ENCODE measurements at places on chromosomes 6 and 20.

DNA sequence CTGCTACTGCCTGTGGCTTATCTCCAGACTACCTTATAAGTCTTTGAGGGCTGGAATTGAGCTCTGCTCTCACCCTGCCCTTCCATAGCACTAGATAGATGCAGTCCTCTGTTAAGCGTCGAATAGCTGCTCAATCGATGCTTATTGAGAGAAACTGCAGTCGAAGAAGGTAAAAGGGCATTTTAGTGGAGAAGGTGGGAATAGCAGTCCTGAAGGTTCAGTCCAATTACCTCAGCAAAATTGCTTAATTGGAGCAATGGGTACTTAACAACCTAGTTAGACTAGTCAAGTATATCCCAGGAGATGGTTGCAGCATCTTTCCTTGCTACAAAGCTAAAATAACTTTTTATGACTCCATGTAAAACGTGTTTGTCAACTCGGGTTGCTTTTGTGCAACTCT lies 66.8 kb upstream of the NT5E start:
- no peak for DNase-seq

DNA sequence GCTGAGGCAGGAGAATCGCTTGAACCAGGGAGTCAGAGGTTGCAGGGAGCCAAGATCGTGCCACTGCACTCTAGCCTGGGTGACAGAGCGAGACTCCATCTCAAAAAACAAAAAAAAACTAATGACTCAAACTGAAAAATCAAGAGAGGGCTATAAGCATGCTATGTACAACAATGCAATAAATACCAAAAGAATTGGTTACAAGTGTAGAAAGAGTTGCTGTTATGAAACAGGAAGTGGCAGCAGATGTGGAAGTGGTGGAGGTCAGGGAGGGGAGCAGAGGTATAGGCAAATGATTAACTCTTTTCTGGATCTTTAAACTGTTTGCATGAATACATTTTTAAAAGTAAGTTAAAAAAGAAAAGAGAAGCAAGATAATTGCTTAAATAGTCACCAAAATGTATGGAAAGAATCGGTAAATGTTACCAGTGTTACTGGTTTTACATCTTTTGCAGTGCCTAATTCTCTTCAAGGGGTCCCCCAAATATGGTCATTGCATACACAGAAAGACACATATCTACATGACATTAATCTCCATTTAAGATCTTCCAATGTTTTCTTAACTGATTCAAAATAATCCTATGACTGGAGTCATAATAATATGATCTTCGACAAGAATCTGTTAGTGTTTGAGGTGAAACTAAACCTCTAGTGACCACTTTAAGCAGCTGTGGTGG lies 15.0 kb downstream of the CALHM6 start:
- DNase-seq = no peak

DNA sequence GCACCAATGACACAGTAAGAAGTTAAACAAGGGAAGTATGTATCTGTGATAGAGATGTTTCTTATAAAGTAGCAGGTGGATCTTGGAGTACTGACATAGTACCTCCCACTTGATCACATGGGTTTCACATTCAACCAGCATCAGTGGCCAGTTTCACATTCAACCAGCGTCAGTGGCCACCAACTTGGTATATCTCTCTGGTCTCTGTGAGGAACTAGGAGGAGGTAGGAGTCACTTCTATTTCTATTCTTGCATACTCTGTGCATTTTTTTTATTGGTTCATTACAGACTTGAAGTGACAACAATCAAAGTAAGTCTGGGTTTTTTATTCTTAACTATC lies 200.3 kb upstream of the SIM1 start:
- no peak for DNase-seq

DNA sequence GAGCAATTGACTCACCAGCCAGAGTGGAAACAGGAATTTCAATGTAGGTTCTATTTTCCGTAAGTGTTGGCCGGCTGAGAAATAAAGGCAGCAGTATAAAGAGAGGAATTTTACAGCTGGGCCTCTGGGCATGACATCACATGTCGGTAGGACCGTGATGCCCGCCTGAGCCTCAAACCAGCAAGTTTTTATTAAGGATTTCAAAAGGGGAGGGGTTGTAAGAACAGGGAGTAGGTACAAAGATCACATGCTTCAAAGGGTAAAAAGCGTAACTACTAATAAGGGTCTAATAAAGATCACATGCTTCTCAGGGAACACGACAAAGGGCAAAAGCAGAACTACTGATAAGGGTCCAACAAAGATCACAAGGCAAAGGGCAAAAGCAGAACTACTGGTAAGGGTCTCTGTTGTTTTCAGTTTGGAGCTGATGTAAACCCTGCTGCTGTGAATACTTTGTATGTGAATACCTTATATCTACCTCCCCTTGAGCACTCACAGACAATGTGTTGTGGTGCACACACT lies 9.0 kb upstream of the TULP4 start:
- DNase-seq = no peak

DNA sequence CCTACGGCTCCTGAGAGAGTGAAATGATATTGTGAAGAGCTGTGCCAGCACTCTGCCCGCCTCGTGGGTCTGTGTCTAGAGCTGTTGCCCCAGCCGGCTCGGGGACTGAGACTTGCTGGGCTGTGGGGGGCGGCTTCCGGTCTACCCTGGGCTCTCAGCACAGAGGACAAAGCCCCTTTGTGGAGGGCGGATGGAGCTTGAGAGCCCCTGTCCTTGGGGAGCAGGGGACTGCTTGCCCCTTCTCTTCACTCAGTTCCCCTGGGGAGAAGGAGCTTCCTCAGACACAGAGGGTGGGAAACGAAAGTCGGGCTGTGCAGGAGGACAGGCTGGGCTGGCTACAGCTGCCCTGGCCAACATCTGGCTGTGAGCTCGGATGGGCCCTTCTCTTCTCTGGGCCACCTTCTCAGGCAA lies 11.0 kb downstream of the SRC start:
- DNase-seq = no peak

Data from RCC 7860 (cell line).